ENCODE measurements at places on chromosomes 11 and 22.

DNA sequence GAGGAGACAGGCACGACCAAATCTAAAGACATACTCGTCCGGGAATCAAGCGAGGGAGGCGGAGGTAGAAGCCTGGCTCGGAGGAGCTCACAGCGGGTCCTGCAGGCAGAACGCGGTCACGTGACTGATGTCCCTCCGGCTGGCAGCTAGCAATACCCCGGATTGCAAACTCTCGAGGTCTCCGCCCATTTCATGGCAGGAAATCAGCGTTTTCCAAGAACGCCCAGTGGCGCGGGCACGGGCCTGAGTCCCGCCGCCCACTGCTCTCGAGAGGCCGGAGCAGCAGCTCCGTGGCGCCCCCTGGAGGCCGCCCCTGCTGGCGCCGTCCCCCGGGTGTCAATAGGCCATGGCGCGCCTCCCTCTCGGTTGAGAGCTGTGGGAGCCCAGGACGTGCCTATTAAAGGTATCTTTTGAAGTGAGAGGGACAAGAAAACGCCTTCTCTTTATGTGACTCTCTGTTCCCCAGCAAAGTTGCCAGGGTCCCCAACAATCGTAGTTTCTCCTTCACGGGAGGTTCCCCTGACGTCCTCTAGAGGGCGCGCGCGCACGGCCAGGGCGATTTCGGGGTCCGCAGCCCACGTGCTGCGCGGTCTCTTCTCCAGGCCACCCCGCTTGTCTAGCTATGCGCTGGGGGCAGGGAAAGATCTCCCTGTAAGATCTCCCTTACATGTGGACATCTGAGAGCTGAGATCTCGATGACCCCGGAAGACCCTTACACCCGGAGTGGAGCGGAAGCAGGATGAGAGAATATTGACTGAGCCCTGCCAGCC lies 37.3 kb upstream of the RBFOX2 start:
- DNase-seq, result peak; percentile 53

DNA sequence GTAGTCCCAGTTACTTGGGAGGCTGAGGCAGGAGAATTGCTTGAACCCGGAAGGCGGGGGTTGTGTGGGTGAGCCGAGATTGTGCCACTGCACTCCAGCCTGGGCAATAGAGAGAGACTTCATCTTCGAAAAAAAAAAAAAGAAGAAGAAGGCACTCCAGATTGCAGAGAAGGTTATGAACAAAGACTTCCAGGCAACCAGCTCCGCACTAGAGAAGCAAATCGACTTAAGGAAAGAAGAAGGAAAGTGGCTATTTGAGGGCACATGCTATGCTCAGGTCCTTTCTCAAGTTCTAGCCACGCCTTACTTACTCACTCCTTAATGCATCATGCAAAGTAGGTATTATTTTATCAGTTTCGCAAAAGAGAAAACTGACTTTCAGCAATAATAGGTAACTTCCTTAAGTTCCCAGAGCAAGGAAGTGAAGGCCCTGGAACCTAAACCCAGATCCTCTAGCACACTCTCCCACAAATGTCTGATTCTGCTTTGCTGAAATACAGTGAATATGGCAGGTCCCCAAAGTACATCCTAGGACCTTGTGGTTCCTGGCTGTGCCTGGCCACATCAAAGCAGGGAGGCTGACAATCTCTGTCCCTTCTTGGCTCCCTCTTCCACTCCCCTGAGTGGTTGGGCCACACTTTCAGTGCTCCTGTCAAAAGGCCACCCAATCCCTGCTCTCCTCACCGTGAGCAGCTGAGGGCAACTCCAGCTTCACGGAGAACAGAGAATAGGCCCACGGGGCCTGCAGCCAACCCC lies 14.2 kb downstream of the CD3E start:
- no peak for DNase-seq

DNA sequence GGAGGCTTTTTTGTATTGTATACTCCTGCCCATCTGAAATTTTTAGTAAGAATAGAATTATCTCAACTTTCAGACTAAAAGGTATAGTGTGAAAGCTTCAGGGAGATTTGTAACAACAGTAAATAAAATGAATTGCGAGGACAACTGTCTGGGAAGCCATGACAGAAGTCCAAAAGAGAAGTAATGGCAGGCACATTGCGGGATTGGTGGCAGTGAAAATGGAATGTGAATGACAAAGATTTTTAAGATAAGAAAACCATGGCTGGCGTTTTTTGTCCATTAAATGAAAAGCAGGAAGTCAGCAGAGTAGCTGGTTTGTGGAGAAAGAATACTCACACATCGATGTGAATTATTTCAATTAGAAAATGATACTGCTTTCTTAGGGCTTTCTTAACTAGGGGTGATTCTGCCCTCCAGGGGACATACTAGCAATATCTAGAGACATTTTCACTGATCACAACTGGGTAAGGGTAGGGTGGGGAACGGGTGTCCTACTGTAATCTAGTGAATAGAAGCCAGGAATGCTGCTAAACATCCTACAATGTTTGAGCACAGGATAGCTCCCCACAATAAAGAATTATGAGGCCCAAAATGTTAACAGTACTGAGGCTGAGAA lies 1.6 kb downstream of the NPAT start:
- DNase-seq, result no peak

GRCh38 chr11:134486704-134487103 lies 74.7 kb upstream of the B3GAT1 start:
- DNase-seq, result no peak

DNA sequence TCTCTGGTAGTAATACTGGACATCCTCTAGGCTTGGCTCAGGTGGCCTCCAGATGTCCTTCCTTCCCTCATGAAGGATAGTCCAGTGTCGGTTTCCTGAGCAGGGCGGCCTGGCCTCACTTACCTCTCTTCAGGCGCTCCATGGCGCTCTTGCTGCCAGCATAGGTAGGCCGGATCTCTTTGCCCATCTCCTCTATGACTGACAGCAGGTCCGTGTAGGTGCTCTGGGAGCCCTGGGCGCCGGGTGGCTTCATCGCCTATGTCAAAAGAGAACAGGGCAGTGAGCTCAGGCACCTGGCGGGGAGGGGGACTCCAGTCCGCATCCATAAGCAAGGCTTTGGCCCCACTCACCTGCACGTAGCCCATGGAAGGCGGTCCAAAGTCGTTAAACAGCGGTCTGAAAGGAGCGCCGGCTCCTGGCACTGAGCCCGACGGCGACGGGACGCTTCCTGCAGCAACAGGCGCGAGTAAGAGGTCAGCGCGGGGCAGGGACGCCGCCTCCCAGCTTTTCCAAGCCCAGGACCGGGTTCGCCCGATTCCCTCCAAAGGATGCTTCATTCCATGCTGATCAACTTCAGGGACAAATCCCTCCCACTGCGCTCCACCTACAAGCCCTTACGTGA lies 609 bp downstream of the CDK2AP2 start:
- DNase-seq, result no peak

DNA sequence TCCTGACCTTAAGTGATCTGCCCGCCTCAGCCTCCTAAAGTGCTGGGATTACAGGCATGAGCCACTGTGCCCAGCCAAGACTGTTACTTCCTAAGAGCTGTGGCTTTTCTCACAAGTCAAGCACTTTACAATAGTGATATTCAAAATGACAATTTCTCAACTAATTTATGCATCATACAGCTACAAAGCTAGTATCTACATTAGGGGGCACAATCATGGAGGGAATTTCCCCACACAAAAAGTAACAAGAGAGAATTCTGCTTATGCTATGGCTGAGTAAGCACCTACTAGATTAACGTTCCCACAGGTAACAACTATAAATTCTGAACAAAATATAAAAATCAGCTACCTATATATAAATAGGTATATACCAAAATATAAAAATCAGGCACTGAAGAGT lies 72.7 kb downstream of the SBF2 start:
- no peak for DNase-seq

- DNase-seq, result no peak
Measured at GRCh38 chr11:70497536-70498075, 99.3 kb downstream of the CTTN start.

DNA sequence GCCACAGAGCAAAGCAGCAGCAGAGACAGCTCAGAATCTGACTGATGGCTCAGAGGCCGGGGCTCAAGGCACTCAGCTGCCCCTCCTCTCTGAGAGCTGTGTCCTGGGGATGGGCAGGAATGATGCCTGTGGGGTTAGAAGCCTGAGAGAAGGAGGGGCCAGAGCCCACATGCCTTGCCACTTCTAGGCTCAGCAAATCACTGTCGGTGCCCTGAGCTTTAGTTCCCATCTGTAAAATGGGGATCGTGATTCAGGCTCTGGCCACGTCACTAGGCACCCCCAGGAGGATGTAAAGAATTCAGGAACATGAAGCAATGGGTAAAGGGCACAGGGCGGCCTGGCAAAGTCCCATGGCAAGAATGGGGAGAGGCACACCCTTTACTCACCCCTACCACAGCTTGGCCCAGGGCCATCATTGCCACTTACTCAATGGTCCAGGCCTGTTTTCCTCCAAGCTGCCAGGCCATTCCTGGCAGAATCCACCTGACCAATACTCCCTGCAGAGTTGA lies 3.4 kb upstream of the CDC42EP2 start:
- no peak for DNase-seq

DNA sequence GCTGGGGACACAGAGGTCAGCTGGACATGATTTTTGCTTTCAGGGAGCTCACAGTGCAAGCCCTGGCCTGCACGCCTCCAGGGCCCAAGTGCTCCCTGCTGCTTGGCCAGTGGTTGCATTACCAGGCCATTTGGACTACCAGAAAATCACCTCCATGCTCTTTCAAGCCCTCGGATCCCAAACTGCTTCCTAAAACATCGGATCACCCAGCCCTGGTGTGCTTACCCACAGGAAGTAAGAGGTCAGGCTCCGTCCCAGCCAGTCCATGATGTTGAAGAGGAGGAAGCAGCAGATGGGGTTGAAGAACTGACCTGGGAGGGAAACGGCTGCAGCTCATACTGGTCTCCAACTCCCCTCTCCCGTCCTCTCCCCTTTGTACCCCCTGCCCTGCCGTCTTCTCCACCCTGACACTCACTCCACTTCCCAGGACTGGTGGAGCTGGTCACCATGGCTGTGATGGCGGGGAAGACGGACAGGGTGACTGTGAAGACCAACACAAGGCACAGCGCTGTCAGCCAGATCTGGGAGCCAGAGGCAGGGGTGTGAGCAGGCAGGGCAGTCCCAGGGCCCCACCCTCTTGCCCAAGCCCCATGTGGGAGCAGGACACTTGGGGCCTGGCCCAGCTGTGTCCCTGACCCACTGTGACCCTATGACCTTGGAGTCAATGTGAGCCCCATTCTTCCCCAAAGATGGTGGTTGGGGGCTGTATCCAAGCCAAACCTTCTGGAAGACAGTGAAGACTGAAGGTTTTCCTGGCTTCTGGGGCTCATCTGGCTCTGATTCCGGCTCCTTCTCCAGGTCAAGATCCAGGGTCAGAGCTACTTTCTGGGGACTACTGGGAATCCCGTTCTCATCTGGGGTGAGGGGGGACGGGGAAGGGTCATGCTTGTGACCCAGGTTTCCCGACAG lies 5.6 kb downstream of the SLC29A2 start:
- DNase-seq, result no peak

- DNase-seq, result no peak
Measured at GRCh38 chr11:72254299-72254993, 10.5 kb upstream of the PHOX2A start.

DNA sequence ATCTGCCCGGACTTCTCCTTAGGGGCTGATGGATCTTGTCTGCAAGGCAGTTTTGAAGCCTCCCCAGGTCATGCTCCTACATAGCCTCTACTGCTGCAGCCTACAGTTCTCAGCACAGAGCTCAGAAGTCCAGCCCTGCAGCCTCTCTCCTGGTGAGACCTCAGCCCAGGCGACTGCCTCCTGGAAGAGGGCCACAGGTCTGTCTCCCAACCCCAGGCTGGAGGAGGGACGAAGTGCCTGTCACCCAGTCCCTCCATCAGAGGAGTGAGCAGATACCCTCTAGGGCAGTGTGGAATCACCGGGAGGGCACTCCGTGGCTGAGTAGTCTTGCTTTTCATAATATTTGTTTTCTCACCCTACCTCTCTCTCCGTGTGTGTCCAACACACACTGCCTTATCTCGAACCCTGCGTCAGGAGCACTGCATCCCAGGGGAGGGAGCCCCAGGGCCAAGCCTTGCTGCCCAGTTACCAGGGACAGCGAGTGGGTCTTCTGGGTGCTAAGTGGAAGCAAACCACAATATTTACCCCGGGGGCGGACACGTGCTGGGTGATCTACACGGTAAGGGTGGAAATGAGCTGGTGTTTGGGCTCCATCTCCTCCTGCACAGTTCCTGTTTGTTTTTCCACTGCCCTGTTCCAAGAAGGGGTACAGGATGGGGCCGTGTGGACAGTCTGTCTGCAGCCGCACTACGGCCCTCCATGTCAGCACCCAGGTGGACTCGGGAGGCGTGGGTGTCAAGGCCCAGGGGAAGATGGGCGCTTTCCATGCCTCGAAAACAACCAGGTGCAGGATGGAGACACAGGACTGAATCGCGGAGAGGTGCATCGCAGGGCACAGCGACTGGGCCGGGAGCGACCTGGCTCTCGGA lies 133.7 kb upstream of the HSD17B12 start:
- DNase-seq, result no peak

DNA sequence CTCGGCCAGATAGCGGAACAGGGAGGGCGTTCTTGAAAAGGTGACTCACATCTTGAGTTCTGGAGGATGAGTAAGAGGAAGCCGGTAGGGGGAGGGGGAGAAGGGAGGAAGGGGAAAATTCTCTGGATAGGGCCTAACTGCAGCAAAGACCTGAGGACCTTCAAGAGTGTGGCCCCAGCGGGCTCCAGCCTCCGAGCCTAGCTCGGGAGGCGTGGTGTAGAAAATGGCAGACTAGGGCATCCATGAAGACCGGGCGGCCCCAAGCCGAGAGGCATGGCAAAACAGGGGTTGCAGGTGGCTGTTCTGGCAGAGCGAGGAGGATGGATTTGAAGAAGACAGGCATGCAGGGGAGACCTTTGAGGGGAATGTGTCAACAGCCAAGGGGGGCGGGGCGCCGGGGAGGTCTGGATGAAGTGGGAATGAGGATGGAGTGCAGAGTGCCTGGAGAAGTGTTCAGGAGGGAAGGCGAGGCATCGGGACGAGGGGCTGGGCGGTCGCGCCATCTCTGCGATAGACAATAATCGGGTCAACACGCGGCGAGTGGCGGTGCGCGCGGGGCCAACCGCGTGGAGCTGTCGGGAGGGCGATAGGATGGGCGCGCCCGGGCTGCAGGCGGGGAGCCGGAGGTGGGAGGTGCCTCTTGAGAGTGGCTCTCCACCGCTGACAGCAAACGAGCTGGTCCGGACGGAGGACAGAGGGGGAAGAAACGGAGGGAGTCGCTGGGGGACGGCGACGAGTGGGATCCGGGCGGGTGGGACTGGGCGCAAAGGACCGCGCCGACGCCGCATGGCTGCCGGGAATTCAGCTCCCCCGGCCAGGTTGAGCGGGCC lies 40.0 kb upstream of the CREB3L1 start:
- peak; percentile 13 for DNase-seq

GRCh38 chr11:119764108-119764868 lies 35.3 kb upstream of the NECTIN1 start:
- no peak for DNase-seq

DNA sequence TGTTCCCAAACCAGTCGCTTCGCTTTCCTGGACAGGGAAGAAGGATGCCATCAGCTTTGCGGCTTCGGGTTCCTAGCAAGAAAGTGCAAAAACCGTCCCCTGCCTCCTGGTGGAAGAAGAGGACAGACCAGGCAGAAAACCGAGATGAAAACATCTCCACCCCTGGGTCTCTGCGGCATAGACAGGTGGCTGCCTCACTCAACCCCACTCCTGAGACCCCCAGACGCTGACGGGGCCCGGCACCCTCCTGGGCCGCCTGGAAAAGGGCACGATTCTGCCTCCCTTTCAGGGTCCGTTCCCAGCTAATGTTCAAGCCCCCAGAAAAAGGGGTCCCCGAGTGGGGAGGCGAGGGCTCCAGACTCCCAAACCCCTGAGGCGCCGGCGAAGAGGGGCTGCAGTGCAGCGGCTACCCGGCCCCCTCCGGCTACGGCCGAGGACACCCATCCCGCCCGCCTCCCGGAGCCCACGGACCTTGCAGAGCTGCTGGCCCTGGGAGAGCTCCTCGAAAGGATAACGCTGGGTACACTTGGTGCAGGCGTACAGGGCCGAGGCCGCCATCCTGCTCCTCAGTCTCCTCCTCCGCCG lies 569 bp downstream of the FAM76B start:
- DNase-seq, result peak; percentile 41
